ENCODE measurements at places on chromosomes 3 and 15. TPM values are rescaled to one million over a fixed set of nuclear protein-coding genes. Genes with fewer than 3 reads are reported as not detected.
A peak's percentile ranks its signal among the peaks of the same experiment; 100 is the strongest.

- DNase-seq, result no peak
Measured at GRCh38 chr3:168030577-168030976, 65.1 kb downstream of the GOLIM4 start.

GRCh38 chr3:197027151-197027895, 2.3 kb downstream of the MELTF start:
- no peak for DNase-seq

- DNase-seq, result peak; percentile 84
Measured at GRCh38 chr15:77506311-77507142, 85.8 kb downstream of the HMG20A start.

Gene PDE8A
- 28.0 TPM for polyA plus RNA-seq

Gene GOLGA6L10
- 0.63 TPM for polyA plus RNA-seq

- DNase-seq, result no peak
Measured at GRCh38 chr3:152356870-152357276, 88.1 kb downstream of the MBNL1 start.

GRCh38 chr3:174120997-174121396, 723.5 kb downstream of the NLGN1 start:
- DNase-seq, result no peak

GRCh38 chr15:58269455-58270414, 131.6 kb downstream of the AQP9 start:
- DNase-seq, result peak; percentile 26

GRCh38 chr3:82676356-82677026, 915.0 kb upstream of the GBE1 start:
- DNase-seq, result no peak

Measured in lung (tissue), 17 donors.